Gastrocnemius medialis (tissue), 4 donors: ENCODE measurements at places on chromosomes 3 and 15. TPM values are rescaled to one million over a fixed set of nuclear protein-coding genes. Genes with fewer than 3 reads are reported as not detected.

DNA sequence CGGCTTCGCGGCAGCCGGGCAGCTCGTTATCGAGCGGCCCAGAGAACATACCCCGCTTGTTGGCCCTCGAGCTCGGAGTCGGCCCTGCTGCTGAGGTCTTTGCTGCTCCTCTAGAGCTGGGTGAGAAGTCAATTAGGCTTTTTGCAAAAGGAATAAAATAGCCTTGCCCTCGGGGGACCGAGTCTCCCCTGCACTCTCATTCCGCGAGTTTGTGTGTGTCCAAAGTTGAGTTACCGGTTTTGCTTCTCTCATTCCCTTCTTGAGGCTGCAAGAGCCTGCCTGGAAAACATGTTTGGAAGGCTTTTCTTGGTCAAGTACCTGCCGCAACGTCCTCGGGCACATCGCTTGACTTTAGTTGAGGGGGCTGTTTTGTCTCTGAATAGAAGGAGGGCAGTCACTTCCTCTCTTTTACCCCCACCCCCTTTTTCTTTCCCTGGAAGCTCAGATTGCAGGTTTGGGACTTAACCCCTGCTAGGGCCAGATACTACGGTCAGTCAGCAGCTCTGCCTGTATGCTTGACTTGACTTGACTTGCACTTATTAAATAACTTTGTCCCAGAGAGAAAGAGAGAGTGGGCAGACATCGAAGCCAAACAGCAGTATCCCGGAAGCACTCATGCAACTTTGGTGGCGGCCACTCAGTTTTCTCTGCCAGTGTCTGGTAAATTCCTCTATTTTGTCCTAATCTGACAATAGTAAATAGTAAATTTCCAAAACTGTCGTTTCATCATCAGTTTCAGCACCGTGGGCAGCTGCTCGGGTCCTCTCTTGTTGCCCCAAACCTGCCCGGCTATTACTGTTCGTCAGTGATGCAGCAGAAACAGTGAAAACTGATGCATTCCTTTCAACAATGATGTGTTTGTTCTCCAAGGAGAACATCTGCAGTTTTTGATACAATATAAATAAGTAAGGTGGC is 609 bp downstream of the RNF13 start:
- peak; percentile 30 for DNase-seq
- peak overlapping the region; percentile 98 for H3K27ac ChIP-seq
- peaks cover 51% of the 10 kb centered on the region for H3K4me1 ChIP-seq
- no peaks in the 10 kb centered on the region for H3K36me3 ChIP-seq

DNA sequence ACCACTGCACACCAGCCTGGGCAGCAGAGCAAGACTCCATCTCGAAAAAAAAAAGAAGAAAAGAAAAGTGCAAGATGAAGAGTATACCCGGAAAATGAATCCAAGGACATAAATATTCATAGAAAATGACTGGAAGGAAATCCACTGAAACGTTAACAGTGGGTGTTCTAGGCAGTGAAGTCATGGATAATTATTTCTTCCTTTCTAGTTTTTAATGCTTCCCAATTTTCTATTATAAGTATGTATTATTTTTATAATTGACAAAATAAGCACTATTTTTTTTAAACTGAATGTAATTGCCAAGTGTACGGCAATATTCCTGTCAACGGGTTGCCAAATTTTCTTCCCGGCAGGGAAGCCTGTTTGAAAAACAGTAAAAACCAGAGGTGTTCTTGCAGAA is 37.4 kb upstream of the MGLL start:
- no peaks in the 10 kb centered on the region for H3K36me3 ChIP-seq
- no peaks in the 10 kb centered on the region for H3K27me3 ChIP-seq
- H3K27ac ChIP-seq: no peak overlapping the region
- DNase-seq: no peak
- H3K4me1 ChIP-seq: no peaks in the 10 kb centered on the region
- no peak overlapping the region for H3K4me3 ChIP-seq

DNA sequence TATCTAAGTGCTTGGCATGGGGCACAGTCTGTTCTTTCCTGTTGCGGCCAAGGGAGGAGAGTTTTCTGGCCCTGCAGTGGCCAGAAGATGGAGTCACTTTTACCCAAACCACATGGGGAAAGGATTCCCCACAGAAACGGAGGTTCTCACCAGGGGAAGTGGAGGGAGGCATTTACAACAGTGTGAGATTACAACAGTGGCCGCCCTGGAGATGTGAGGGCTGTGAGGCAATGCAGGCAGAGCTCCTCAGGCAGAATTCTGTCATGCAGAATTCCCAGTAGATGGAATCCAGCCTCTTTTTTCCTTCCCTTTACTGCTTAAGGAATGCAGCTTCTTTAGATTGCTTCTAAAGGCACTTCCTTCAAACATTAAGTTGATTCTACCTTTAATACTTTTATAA is 83.1 kb downstream of the CACNA1D start:
- DNase-seq: no peak
- no peak overlapping the region for H3K4me3 ChIP-seq
- no peaks in the 10 kb centered on the region for H3K27me3 ChIP-seq
- no peak overlapping the region for H3K27ac ChIP-seq
- no peaks in the 10 kb centered on the region for H3K36me3 ChIP-seq

DNA sequence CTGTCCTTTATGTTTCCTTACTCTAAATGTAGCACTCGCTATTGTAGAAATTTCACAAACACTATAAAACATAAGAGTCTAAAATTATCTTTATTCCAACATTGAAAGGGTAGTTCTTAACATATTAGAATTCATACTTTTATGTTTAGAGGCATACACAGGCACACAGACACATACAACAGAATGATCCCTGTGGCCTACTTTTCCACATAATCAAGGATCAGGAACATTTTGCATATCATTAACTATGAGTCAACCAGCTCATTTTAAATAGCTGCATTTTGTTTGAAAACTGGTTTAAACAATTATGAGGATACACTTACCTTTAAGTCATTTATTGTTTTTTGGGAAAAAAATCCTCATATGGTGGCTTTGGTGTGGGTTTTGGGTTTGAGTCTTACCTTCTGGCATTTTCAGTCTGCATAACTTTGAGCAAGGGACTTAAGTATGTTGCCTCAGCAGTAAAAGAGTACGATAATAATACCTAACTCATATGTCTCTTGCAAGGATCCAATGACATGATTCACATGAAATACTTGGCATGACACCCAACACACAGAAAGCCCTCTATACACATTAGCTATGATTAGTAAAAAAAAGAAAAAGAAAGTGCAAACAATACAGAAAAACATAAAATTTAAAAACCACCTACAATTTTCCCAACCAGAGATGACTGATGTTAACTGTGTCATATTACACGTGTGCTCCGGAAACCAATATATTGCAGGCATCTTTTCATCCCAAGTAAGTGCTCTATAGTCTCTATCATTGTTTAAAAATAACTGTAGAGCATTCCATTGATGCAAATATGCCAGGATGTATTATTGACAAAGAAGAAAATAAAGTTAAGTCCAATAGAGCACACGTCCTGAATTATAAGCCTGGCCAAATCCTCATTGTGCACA is 213.1 kb upstream of the ADAMTS9 start:
- H3K4me1 ChIP-seq: peaks cover 38% of the 10 kb centered on the region
- DNase-seq: no peak
- H3K27ac ChIP-seq: peak overlapping the region; percentile 49

- DNase-seq: no peak
- peaks cover 13% of the 10 kb centered on the region for H3K4me1 ChIP-seq
- H3K27me3 ChIP-seq: no peaks in the 10 kb centered on the region
- H3K36me3 ChIP-seq: no peaks in the 10 kb centered on the region
Observed at GRCh38 chr3:172595664-172596393, 72.6 kb upstream of the TNFSF10 start.

GRCh38 chr3:75101329-75102147 is 487.1 kb upstream of the CNTN3 start:
- H3K36me3 ChIP-seq: no peaks in the 10 kb centered on the region
- no peak overlapping the region for H3K27ac ChIP-seq
- H3K4me1 ChIP-seq: no peaks in the 10 kb centered on the region

GRCh38 chr3:82596805-82597204 is 835.4 kb upstream of the GBE1 start:
- DNase-seq: no peak
- no peaks in the 10 kb centered on the region for H3K4me1 ChIP-seq

The ANKUB1 gene
- not detected for total RNA-seq

The IRAK2 gene
- total RNA-seq: 42.0 TPM

The LHFPL4 gene
- total RNA-seq: not detected

GRCh38 chr3:71051259-71051595 is 532.3 kb downstream of the FOXP1 start:
- H3K4me3 ChIP-seq: no peak overlapping the region
- H3K27me3 ChIP-seq: no peaks in the 10 kb centered on the region
- DNase-seq: no peak
- no peaks in the 10 kb centered on the region for H3K36me3 ChIP-seq

The STXBP5L gene
- not detected for total RNA-seq

The PSMA4 gene
- 227 TPM for total RNA-seq

GRCh38 chr15:62896969-62897486 is 145.5 kb upstream of the TPM1 start:
- H3K27me3 ChIP-seq: no peaks in the 10 kb centered on the region
- DNase-seq: peak; percentile 87
- H3K4me3 ChIP-seq: no peak overlapping the region
- H3K4me1 ChIP-seq: peaks cover 66% of the 10 kb centered on the region
- peak overlapping the region; percentile 24 for H3K27ac ChIP-seq

- no peaks in the 10 kb centered on the region for H3K36me3 ChIP-seq
- H3K4me1 ChIP-seq: peaks cover 3% of the 10 kb centered on the region
- H3K27ac ChIP-seq: no peak overlapping the region
- no peak overlapping the region for H3K4me3 ChIP-seq
Observed at GRCh38 chr15:89646416-89647141, 8.7 kb downstream of the KIF7 start.

DNA sequence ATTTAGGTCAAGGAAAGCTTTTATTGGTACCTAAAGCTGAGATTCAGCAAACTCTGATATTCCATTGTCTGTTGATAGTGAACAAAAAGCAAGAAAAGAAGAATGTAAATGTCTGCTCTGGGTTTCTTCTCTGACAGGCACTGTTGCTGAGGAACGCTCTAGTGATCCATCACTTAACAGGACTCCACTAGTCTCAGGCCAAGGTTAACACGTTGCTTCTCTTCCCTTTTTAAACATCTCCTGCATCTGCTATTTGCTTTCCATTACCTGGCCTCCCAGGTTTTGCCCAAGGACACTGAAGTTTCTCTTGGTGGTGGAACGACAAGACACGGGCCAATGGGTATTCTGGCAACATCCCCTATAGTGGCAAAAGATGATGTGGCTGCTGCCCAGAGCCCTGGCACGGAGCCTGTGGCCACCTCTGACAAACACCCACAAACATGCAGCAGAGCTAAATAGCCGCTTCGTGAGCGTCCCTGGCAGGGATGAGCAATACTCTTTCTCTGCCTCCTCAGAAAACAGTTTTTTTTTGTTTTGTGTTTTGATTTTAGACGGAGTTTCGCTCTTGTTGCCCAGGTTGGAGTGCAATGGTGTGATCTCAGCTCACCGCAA is 97.8 kb upstream of the AKAP13 start:
- no peak overlapping the region for H3K4me3 ChIP-seq
- no peaks in the 10 kb centered on the region for H3K4me1 ChIP-seq
- no peaks in the 10 kb centered on the region for H3K36me3 ChIP-seq
- no peak overlapping the region for H3K27ac ChIP-seq
- H3K27me3 ChIP-seq: no peaks in the 10 kb centered on the region

The CPN2 gene
- total RNA-seq: not detected

The DNASE1L3 gene
- total RNA-seq: 0.42 TPM

DNA sequence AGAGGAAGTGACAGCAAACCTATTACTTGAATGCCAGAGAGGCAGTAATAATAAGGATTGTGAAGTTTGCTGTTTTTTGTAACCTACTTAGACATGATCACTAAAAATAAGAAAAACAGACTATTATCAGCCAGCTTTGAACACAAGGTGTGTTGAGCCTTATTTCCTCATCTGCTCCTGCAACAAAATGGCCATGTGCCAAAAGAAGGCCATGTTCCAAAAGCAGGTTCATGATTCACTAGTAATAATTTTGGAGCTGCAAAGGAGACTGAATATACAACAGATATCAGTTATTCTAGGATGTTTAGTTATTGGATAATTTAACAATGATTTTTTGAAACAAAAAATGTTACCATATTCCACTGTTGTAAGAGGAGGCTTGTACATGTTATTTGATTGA is 578.7 kb downstream of the SQOR start:
- no peak overlapping the region for H3K27ac ChIP-seq
- no peak overlapping the region for H3K4me3 ChIP-seq
- H3K36me3 ChIP-seq: no peaks in the 10 kb centered on the region
- DNase-seq: no peak

GRCh38 chr15:69522361-69522760 is 69.7 kb downstream of the RPLP1 start:
- no peak for DNase-seq
- H3K4me3 ChIP-seq: no peak overlapping the region
- no peaks in the 10 kb centered on the region for H3K4me1 ChIP-seq
- no peak overlapping the region for H3K27ac ChIP-seq

- H3K4me3 ChIP-seq: peak overlapping the region; percentile 38
- H3K36me3 ChIP-seq: no peaks in the 10 kb centered on the region
- no peaks in the 10 kb centered on the region for H3K27me3 ChIP-seq
- H3K4me1 ChIP-seq: peaks cover 93% of the 10 kb centered on the region
- H3K27ac ChIP-seq: peak overlapping the region; percentile 95
Observed at GRCh38 chr3:66483409-66483906, 17.4 kb downstream of the LRIG1 start.

The EXD1 gene
- not detected for total RNA-seq

The NR2E3 gene
- not detected for total RNA-seq

DNA sequence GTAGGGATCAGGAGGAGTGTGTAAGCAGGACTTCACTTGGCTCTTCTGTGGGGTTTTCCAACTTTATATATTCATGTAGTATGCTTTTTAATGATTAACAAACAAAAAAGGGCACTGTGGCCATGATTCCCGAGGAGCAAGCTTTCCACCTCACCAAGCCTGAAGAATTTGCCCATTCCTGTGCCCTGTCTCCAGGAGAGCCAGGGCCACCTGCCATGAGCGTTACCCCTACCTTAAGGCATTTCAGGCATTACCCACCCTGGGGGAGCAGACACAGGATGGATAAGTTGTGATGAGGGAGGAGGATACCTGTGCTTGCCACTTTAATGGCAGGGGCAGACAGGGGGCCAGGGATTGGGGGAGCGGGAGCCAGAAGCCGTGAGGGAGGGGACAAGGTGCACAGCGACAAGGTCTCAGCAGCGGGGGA is 3.0 kb downstream of the TRPM1 start:
- DNase-seq: no peak
- no peaks in the 10 kb centered on the region for H3K4me1 ChIP-seq
- no peak overlapping the region for H3K27ac ChIP-seq
- H3K27me3 ChIP-seq: no peaks in the 10 kb centered on the region

DNA sequence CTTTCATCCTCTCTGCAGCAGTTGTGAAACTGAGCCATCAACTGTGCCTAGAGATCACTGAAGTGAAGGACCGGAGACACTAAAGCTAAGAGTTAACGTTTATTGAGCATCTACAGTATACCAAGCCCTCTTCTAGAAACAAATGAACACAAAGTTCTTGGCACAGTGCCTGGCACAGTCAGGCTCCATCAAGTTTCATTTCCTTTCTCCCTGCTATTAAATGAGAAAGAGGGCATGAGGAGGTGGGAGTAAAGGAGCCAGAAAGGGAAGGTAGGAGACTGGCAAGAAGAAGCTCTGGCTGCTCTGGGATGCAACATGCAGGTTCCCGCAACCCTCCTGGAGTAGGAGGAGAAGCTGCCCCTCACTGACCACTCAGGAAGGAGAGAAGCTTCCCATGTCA is 30.6 kb downstream of the CYP19A1 start:
- H3K4me1 ChIP-seq: no peaks in the 10 kb centered on the region
- H3K4me3 ChIP-seq: no peak overlapping the region
- no peak for DNase-seq
- no peaks in the 10 kb centered on the region for H3K36me3 ChIP-seq
- H3K27ac ChIP-seq: no peak overlapping the region

GRCh38 chr15:63509056-63509954 is 4.9 kb downstream of the USP3 start:
- no peaks in the 10 kb centered on the region for H3K36me3 ChIP-seq
- H3K4me1 ChIP-seq: peaks cover 63% of the 10 kb centered on the region
- no peak overlapping the region for H3K4me3 ChIP-seq
- DNase-seq: no peak

The LTF gene
- total RNA-seq: 5.1 TPM
